ENCODE measurements at places on chromosomes 7 and 10. TPM values are rescaled to one million over a fixed set of nuclear protein-coding genes. Genes with fewer than 3 reads are reported as not detected.

Gene MRLN
- polyA plus RNA-seq: not detected

Gene CFAP69
- 0.50 TPM for polyA plus RNA-seq

Gene COMMD3
- polyA plus RNA-seq: 30.8 TPM

Gene ATOH7
- not detected for polyA plus RNA-seq

Gene NAT16
- polyA plus RNA-seq: 0.05 TPM
